ENCODE measurements at places on chromosomes 13 and 19.

GRCh38 chr13:41763782-41764181 lies 197.1 kb downstream of the VWA8 start:
- DNase-seq, result no peak

GRCh38 chr13:85616275-85616674 lies 182.9 kb downstream of the SLITRK6 start:
- DNase-seq, result no peak

- no peak for DNase-seq
These were observed 21.8 kb upstream of the ZNF30 start for GRCh38 chr19:34904664-34905527.

DNA sequence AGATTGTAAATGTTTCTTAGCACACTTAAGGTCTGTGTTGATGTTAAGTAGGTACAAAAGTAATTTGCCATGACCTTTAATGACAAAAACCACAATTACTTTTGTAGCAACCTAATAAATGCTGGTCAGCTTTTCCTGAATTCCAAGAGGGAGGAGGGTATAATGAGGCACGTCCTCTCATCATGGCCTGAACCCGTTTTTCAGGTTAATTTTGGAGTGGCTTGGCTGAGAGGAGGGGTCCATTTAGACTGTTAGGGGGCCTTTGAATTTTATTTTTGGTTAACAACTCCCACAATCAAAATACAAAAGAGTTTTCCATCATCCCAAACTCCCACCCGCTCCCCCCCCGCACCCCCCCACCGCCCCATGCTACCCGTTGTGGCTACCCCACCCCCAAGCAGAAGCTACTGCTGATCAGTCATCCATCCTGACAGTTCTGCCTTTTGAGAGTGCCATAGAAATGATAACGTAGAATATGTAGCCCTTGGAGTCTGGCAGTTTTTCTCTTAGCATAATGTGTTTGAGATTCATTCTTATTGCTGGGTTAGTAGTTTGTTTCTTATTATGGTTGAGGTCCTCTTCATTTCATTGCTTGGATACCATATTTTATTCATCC lies 14.4 kb upstream of the PLEKHF1 start:
- no peak for DNase-seq

GRCh38 chr13:49342454-49342853 lies 94.7 kb downstream of the CDADC1 start:
- no peak for DNase-seq

DNA sequence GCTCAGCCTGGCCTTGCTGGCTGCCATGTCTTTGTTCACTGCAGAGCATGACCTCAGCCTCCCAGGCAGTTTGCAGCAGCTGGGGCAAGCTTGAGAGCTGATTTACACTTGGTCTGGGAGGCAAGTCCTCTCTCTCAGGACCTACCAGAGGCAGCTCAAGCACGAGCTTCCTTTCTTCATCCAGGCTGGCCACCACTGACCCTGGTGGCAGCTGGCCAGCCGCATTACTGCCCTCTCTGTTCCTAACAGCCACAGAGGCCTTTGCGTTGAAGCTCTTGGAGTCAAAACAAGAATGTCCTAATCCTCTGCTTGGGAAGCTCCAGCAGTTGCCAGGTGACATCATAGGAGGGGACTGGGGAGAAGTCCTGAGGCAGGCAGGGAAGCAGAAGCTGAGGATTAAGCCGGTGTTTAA lies 85.7 kb downstream of the NUFIP1 start:
- no peak for DNase-seq

DNA sequence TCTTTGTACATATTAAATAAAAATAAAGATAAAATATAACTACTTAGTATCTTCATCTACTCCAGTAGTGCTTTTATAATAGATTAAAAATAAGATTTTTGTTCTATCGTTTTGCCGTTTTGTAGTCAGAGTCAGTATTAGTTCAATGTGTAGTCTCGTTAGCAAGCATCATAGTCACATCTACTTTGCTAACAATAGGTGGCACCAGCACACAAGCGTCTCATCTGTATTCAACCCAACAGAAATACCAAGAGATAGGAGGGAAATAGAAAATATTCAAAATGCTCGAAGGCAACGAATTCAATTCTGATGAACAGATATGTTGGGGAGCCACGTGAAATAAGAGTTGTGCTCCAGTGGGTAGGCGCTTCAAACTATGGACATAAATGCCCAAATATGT lies 21.4 kb upstream of the MICU2 start:
- DNase-seq, result peak; percentile 69

DNA sequence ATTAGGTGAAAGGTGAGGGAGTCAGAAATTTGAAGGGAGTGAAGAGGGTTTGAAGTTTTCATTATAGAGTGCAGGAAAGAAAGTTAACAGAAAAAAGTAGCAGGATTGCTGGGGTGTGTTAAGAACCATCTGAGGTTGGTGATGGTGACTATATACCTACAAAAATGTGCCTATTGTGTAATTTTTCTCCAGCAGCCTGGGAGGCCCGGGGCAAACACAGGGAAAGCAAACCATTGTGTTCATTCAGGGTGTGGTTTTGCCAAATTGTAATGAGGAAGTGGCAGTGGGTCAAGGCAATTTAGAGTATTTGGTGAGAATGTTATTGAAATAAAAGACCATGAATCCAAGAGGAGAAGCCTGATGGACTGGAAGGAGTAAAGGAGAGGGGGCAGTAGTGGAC lies 8.2 kb upstream of the SUCLA2 start:
- no peak for DNase-seq

GRCh38 chr19:45884682-45885555 lies 1.0 kb downstream of the IRF2BP1 start:
- no peak for DNase-seq

DNA sequence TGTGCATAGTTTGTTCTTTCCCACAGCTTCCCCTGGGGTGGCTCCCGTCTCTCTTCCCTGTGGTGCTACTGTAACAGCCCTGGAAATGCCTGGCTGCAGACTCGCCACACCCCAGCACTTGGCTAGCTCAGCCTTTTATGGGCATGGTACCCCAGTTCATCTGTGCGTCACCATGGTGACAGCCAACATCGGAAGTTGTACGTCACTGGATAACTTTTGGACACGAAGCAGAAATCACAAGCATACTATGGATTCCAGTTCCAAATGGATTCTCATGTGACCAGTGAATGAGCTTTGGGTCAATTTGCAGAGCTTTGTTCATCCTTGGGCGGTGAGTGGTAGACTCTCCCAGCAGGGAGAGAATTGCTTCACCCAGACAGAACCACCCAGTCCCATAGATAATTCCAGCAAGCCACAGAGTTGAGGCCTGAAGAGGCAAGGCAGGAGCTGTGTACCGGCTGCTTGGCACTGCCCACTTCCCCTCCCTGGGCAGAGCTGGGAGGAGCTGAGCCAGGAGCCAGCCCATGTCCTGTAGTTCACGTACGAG lies 54.4 kb downstream of the COL4A2 start:
- no peak for DNase-seq

GRCh38 chr13:20714563-20715329 lies 11.2 kb downstream of the IL17D start:
- no peak for DNase-seq

DNA sequence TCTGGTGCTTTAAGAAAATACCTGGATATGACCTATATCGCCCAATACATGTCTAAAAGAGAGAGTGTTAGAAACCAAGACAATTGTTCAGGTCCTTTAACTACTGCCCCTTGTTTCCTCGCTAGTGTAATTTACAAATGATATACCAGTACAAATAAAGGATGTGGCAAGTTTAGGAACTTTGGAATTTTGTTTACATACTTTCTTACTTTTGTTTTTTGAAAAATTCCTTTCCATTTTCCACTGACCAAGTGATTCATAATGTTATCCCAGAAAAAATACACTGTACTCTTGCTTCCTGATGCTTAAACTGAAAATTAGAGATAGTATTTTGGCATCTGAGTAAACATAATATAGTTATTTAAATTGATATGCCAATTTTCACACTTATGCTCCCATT lies 96.8 kb upstream of the CSNK1A1L start:
- DNase-seq, result no peak

DNA sequence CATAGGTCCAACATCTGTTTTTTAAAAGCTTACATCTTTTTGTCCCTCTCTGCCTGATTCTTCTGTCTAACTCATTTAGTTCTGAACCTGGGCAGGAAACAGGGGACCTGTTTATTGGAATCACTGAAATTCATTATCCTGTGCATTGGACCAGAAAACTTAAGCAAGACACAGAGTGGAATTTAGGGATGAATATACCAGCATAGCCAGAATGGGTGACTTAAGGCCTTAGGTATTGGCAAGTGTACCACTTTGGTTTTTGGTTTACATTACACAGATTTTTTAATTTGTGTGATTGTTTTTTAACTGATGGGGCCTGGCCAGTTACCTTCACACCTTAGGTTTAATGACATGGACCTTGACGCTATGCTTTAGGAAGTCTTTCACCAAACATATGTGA lies 232.5 kb downstream of the GPC5 start:
- no peak for DNase-seq

DNA sequence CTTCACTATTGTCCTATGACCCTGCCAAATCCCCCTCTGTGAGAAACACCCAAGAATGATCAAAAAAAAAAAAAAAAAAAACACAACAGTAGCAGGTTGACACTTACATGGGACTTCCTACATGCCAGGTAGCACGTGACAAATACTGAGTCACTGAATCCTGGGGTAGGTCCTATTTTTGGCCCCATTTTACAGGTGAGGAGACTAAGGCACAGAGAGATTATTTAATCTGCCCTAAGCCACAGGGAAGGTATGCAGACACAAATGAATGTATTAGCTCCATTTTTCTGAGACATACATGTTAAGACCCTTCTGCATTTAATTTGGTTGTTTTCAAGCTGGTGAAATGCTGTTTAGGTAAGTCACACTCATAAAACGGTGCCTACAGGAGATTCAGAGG lies 15.7 kb downstream of the ZNF575 start:
- DNase-seq, result no peak

DNA sequence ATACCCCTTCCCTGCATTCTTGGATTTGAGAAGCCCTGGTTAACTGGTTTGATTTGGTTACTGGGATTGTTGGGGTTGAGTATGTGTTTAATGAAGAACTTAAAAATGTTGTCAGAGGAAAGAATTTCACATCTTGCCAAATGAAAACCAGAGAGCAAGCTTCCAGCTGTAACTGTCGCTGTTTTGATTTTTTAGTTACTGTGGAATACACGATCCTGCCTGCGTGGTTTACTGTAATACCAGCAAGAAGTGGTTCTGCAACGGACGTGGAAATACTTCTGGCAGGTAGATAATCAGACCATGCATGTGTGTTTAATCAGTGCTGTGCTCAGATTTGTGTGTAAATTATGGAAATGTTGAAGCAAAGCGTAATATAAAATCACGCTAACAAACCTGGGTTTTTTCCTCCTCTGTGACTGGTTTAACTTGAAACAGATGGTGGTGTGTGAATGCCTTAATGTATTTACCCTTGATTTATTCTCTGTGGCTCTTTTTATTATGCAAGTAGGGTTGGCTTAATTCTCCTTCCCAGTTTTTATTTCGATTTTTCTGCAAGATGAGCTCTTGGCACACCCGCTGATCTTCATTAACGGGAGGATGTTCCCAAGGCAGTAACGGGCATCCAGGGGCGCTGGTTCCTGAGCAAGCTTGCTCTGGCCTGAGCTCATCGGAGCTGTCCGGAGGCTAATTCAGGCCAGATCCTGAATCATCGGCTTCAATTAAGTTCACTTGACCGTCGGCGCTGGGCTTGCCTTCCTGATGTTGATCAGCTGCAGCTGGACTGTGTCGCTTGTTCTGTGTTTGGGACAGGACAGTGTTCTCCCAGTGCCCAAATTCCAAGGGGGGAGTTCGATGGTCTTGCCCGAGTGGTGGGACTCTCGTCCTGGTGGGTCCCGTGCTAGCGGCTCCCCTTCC lies 16.0 kb downstream of the UPF1 start:
- no peak for DNase-seq

DNA sequence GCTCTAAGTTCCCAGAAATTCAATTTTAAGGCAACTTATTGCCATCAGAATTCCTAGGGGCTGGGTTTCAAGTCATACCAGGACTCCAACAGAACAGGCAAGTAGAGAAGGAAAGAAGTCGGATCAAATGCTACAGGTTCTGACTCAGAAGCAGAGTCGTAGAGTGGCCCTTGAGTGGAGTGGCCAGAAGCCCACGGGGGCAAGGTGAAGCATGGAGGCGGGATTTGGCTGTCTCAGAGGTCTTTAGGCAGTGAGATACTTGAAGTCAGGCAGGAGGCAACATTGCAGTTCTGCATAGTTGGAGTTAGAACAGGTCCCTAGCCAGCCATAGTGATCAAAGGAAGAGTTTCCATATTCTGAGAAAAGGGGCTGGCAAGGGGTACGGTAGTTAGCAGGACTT lies 111.6 kb downstream of the NHLRC3 start:
- no peak for DNase-seq

DNA sequence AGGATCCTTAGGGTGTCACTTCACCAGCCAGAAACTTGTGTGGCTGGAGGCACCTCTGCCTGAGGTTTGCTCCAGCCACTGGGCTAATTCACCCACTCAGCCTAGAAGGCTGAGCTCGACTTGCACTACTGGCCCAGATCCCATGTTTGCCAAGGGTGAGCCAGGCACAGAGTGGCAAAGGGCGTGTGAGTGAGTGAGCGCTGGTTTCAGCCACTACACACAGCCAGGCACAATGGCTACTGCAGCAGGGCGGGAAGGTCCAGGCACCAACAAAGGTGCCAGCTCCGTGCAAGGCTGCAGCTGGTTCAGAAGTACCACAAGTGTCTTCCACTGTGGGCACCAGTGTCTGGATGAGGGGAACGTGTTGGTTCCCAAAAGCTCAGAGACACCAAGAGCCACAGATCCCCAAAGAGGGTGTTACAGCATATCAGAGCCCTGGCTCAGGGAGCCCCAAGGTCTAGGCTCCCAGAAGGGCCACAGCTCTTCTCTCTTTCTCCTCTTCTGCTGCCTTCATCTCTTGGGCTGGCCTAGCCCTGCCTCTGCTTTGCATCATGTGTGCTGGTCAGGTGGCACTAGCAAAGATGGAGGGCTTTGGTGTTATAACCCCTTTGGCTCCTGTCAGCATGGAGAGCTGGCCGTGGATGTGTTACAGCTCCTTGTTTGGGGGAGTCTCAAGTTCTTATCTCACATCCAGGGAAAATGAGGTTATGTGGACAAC lies 736.3 kb upstream of the KLHL1 start:
- DNase-seq, result no peak

- peak; percentile 92 for DNase-seq
These were observed 17.5 kb downstream of the NDUFB7 start for GRCh38 chr19:14554382-14554812.

DNA sequence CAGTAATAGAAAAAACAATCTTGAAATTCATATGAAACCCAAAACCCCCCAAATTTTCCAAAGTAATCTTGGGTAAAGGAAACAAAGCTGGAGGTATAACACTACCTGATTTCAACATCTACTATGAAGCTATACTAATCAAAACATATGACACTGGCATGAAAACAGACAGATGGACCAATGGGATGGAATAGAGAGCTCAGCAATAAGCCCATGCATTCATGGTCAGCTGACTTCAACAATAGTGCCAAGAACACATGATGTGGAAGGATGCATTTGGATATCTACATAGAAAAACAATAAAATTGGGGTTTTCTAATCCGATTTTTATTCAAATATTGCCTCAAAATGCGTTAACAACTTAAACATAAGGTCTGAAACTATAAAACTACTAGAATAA lies 32.2 kb upstream of the ZNF766 start:
- DNase-seq, result no peak

DNA sequence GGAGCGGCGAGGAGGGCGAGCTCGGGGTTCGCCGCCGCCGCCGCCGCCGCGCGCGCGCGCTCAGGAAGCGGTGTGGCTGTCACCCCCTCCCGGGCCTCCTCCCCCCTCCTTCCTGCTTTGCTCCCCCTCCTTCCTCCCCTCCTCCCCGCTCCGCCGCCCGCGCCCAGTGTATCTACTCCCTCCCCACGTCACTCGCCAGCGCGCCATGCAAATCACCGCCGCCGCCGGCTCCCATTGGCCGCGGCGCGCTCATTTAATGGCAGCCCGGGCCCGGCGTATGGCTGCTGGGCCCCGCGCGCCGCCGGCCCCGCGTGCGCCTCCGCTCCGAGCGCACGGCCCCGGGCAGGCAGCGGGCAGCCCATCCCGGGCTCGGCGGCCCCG lies 335 bp upstream of the SOX1 start:
- DNase-seq, result no peak

All from NCI-H510A treated with DMSO at 0.1 percent for 48 hours (cell line).